ENCODE measurements at places on chromosomes 3 and 15.

DNA sequence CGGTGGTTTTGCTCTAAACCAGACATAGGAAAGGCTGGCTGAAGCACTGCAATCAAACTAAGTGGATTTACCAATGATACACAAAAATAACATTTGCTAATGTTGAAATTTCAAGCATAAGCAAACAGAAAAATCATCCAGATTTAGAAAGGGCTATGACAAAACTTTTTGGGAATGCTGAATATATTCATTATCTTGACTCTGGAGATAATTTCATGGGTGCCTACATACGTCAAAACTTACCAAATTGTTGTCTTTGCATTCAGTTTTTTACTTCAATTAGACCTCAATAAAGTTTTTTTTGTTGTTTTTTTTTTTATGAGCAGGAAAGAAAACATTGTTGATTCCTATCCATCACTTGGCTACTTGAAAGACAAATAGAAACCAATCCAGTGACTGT lies 140.8 kb downstream of the NR2E3 start:
- no peak for DNase-seq

GRCh38 chr3:175150812-175151401 lies 291.8 kb downstream of the NAALADL2 start:
- no peak for DNase-seq

- DNase-seq, result no peak
Measured at GRCh38 chr3:96347289-96347688, 467.1 kb upstream of the EPHA6 start.

DNA sequence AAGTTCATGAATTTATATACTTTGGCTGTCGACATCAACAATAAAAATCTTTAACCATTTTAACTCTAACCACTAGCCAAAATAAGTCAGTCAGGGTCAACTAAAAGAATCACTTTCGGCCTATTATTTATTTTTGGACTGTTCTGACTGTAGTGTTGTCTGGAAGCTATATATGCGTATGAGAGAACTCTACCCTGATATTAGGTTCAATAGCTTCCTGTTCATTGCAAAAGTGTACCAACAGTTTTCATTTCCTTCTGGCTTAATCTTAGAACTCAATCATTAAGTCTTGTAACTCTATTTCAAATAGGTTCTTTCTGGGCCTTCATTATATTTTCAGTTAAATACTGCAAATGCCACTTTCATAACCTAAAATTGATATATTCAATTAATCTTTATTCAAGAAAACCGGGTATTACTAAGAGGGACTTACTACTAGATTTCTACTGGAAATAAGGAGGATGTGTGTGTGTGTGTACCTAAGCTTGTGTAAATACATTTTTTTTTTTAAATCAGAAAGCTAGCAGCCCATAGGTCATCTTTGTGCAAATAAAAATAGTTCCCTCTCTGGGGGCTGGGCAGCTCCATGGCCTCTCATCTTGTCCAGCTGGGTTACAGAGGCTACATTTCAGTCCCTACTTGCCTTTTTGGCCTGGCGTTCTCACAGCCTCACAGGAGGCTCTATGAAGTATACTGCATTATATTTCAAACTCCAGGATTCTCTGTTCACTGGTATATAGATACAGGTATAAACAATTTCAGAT lies 5.8 kb downstream of the SERPINI2 start:
- DNase-seq, result no peak
